NCI-H226 (cell line): ENCODE measurements at places on chromosomes 6 and 20.

DNA sequence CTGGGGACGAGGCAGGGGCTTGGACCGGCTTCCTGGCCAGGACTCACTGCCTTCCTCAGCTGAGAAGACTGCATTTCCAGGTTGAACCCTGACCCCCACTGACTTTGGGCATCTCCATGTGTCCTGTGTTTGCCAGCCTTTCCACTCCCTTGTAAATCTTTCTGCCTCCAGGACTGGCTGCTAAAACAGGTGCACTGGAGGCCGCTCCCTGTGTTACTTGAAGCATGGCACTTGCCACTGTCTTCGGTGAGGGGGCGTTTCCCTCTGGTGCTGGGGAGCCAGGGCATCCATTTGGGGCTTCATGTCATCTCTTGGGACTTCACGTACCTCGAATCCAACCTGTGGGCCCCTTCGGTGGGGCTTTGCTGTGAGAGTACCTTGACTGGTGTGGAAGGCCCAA lies 6.7 kb upstream of the RBM38 start:
- DNase-seq: no peak

- DNase-seq: peak; percentile 87
Measured at GRCh38 chr6:100343316-100344077, 121.2 kb downstream of the SIM1 start.

GRCh38 chr6:94350833-94351232 lies 931.5 kb upstream of the EPHA7 start:
- no peak for DNase-seq

- no peak for DNase-seq
Measured at GRCh38 chr6:109449064-109449794, 6.3 kb downstream of the MICAL1 start.

- DNase-seq: no peak
Measured at GRCh38 chr20:53657732-53658131, 64.1 kb upstream of the ZNF217 start.

GRCh38 chr20:20528861-20529260 lies 161.0 kb downstream of the INSM1 start:
- no peak for DNase-seq

GRCh38 chr20:1538655-1539054 lies 18.9 kb downstream of the SIRPD start:
- DNase-seq: no peak

DNA sequence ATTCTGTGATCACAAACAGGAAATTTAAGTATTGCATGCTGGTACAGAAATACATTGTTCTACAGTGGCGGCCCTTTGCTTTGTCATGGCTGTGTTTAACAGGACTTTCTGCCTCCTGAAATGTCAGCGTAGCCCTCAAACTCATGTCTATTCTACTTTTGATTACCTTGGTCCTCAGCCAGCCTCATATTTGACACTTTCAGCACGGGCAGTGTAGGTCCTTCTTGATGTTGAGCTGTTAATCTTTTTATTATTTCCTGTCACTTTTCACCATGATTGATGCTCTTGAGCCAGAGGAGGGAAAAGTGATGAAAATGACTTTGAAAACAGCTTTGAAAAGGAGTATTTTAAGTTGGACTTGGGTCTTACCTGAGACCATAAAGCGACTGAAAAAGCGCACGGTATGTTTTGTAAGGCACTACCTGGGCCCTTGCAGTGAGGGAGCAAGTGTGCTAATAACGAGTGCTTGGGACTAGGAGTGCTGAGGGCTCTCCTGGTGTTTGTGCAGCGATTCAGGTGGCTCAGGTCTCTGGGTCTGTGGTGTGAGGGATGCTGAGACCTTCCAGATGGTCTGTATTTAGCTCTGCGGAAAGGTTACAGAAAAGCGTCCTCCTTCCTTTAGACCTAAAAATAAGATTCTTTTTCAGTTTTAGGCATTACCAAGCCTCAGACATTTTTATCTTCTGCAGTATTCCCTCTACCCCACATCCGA lies 45.2 kb upstream of the RREB1 start:
- no peak for DNase-seq

DNA sequence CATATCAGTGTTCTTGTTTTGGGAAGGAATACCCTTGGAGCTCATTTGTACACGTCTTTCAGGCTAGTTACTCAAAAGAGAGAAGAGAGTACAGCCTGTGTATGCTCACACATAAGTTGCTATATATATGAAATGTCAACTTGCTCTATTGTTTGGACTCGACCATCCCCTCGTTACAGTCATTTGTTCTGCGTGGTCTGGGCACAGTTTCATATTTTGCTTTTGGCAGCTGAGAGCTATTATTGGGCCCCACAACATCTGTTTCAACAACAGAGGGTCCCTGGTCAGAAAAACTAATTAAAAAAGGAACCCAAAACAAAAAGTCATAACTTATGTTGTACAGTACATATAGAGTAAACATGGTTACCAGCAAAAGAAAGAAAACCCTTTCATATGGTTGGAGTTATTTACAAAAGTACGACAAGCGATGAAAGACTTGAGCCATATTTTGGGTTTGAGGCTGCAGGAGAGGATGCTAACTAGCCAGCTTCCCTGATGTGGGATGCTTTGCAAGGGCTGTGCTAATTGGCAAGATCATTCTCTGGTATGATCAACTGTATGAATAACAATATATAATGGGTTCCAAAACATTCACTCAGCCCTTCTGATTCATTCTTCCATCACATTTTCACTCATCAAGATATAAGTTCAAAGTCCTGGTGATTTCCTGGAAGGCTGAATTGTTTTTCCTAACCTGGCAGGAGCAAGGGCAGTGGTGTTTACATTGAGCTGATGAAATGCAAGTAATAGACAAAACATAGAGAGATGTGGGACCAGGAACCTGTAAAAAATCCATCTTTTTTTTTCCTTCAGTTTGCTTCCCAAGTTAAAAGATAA lies 137.9 kb downstream of the RPS12 start:
- no peak for DNase-seq

DNA sequence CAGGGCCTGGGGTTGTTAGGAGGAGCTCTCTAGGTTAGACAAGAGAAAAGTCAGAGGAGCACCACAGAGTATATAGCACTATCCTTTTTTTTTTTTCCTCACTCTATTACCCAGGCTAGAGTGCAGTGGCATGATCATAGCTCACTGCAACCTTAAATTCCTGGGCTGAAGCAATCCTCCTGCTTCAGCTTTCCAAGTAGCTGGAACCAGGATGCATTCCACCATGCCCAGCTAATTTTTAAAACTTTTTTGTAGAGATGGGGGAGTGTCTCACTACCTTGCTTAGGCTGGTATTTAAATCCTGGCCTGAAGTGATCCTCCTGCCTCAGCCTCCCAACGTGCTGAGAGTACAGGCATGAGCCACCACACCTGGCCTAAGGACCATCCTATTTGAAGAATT lies 19.3 kb upstream of the AKIRIN2 start:
- peak; percentile 81 for DNase-seq

DNA sequence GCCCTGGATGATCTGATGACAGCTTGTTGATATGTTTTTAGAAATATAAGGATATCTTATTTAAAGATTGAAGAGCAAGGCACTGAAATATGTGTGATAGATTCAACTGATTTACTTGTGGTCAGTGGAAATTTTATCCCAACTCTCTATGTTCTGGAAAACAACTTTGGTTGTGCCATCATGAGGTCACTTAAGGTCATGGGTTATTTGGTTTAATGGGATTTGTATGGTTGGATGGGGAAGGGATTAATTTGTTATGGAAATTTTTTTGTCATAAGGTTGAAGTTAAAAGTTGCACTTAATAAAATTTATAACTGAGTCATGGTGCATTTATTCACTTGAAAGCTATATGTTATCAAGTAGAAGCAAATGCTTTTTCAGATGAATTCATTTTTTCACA lies 214.3 kb upstream of the LAMP5 start:
- no peak for DNase-seq

DNA sequence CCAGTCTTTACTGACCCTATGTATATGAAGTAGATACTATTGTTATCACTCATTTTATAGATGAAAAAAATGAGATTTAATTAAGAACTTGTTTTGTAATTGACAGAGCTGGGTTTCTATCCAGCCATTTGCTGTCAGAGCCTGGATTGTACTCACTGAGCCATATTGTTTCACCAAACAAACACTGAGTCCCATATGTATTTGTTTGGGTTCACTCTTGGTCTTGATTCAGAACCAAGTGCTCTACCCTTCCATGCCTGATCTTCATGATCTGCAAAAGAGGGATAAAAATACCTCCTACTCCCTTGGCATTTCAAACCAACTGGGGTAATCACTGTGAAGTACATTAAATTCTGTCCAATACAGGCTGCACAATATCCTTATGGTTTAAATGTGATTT lies 52.4 kb downstream of the OPN5 start:
- no peak for DNase-seq

GRCh38 chr20:47944682-47945081 lies 159.4 kb upstream of the SULF2 start:
- DNase-seq: no peak

- no peak for DNase-seq
Measured at GRCh38 chr6:137147195-137147594, 26.2 kb downstream of the IL22RA2 start.

DNA sequence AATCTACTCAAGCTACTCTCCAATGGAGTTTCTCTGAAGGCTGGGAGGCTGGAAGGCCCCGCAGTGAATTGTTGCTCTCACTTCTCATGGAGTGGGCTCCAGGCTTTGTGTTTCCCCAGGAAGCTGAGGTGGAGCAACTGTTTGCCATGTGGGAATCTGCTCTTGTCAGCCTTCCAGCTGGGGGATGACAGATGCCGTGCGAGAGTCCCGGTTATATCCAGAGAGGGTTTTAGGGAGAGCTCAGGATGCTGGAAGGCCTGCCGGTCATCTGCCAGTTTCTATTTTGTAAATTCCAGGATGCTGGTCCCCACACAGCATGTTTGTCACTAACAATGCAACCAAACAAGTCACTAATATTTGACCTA lies 98.2 kb upstream of the NAA20 start:
- DNase-seq: no peak

DNA sequence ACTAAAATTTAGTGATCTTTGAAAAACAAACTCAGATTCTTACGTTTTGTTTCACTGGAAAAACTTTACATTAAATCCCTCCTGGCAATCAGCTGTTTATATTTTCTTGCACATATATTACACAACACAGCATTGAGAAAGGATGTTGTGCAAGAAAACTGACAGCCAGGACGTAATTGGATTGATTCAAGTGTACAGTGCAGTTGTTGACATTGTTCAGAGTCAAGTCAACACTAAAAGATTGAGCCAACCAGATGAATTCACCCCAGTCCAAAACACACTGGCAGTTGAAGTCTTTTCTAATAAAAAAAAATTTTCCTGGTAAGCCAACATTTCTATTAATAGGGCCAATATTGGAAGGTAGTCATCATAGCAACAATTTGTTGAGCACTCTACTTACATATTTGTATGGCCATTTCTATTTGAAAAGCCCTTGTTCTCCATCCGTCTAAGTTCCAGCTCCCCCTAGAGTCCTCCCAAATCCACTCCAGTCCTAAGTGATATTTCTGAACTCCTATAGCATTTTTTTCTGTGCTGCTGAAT lies 20.9 kb upstream of the VNN1 start:
- DNase-seq: no peak

- no peak for DNase-seq
Measured at GRCh38 chr20:15487030-15487429, 1086.2 kb downstream of the KIF16B start.

GRCh38 chr6:108526739-108527174 lies 34.0 kb upstream of the FOXO3 start:
- DNase-seq: no peak

GRCh38 chr6:133108419-133108818 lies 132.7 kb upstream of the EYA4 start:
- no peak for DNase-seq

GRCh38 chr6:77463861-77464494 lies 687 bp upstream of the HTR1B start:
- DNase-seq: no peak

DNA sequence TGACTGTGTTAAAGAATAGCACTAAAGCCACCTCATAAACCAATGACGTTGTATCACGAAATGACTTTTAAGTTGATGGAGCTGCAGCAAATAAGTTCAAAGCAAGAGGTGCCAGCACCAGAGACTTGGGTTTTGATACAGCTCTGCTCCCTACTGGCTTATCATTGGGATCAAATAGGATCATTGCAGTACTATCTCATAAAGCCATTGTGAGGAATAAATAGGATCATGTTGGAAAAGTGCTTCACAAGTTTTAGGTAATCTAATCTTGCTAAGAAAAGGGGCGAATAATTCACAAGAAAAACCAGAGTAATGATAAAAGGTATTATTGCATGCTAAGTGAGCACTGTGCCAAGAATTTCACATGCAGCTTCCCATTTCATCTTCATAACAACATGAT lies 10.4 kb upstream of the CEP85L start:
- DNase-seq: no peak
